NCI-H748 treated with DMSO at 0.1 percent for 48 hours (cell line): ENCODE measurements at places on chromosomes 2 and 18.

DNA sequence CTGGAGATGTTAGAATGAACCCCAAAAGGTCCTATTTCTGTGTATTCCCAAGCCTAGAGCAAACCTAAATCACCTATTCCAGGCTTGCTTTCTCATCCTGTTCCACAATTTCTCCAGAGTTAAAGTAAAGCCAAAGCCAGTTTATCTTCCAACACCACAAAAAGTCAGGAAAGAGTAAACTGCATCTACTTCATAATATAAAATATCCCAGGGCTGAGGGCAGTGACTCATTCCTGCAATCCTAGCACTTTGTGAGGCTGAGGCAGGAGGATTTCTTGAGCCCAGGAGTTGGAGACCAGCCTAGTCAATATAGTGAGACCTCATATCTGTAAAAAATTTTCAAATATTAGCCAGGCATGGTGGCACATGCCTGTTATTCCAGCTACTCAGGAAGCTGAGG, 241.4 kb downstream of the CDH20 start:
- DNase-seq, result no peak

- no peak for DNase-seq
Measured at GRCh38 chr2:25749676-25750075, 76.3 kb upstream of the DTNB start.

DNA sequence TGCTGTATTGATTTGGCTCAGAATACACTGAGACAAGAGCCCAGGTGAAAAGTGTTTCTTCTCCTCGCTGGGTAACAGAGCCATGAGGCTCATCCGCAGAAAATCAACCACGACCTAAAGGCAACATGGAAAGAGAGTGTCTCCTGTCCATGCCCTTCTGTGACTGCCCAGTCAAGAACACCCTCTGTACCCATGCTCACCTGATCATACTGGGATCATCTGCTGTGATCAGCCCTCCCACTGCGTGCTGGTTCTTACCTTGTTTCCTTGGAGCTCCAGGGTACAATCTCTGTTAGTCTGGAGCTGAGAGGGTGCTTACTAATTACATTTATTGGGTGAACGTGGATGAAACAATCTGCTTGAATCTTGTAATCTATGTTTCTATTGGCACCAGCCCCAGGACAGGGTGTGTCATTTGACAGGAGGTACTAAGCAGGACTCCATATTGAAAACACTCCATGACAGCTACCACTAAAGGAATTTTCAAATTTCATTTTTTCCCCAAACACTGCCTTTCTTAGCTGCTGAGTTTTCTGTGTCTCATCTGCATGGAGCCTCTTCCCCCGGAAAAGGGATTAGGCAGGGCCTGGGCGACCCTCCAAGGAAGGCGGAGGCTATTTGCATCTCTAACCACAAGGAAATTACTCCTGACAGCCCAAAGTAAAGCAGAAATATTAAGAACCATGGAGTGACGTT, 39.7 kb upstream of the GRP start:
- no peak for DNase-seq

DNA sequence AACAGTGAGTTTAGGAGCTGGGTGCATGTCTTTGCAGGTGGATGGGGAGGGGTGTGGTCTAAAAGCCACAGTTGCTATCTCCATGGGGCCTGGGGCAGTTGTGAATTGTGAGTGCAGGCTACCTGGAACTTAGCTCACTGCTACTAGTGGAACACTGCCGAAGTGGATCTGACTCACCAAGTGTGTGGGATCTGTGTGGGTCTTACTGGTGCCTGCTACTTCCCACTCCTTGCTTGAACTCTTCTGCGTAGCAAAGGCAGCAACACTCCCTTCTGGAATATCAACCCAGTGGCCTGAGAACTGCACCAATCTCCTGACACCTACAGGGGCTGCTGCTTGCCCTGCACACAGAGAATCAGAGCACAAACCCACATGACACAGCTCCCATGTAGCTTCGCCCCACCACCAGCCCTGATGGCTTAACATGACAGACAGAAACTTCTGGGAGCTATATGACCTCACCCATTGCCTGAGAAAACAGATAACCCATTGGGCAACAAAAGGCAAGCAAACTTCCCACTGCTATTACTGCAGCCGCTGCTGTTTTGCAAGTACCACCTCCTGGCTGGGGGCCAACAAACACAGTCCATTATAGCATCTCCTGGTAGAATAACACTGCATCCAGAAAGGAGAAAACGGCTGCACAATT, 455.1 kb upstream of the DDX18 start:
- DNase-seq, result peak; percentile 42

- DNase-seq, result no peak
Measured at GRCh38 chr2:229370509-229370908, 99.4 kb upstream of the PID1 start.

GRCh38 chr2:219254590-219255201, 978 bp upstream of the TUBA4A start:
- no peak for DNase-seq

GRCh38 chr2:130300258-130300969, 42.3 kb upstream of the IMP4 start:
- no peak for DNase-seq

- no peak for DNase-seq
Measured at GRCh38 chr2:26891-27290, 19.4 kb downstream of the FAM110C start.

- no peak for DNase-seq
Measured at GRCh38 chr18:70578480-70578879, 289.6 kb downstream of the SOCS6 start.

- DNase-seq, result no peak
Measured at GRCh38 chr2:170162271-170162632, 15.7 kb upstream of the MYO3B start.

DNA sequence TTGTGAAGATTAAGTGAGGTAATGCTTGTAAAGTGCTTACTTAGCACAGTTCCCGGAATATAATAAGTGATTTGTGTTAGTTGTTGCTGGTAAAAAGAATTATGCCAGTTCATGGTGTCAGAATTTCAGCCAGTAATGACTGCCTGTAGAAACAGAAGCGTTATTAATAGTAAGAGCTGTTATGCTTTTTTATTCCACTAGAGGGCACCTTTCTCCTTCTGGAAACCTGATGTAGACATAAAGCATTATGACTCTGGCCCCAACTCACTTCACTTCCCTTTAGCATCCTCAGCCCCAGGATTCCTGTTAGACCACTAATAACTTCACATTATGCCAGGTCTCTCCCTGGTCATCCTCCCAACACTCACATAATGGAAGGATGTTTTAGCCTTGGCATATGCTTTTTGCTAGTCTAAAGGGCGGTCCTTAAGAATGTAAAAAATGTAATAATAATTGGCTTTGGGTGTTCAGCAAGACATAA, 34.9 kb downstream of the C18orf54 start:
- DNase-seq, result peak; percentile 71

DNA sequence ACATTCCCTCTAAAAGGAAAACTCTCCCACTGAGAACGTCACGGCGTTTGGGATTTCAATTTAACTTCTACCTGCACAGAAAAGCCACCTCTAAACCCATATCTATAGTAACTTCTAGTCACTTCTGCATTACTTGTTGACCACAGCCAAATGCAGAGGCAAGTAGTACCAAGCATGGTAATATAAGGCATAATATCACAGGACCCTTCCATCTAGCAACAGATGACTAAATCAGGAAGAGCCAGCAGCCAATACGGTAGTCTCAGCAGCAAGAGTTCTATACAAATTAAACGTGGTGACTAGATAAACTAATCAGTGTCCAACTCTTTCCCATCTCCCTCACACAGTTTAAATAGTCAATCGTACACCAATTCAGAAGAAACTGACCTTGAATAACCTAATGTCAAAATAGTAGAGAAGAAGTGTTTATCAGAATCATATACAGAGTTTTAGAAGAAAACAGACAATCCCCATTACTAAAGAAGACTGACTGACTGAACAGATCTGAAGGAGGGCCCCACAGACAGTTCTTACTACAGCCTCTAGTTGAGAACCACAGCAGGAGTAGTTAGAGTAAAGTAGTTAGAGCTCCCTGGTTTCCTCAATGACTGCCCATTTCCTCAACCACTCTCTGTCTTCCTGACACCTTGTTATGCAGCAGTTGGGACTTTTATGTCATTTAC, 30.0 kb downstream of the MEMO1 start:
- no peak for DNase-seq

DNA sequence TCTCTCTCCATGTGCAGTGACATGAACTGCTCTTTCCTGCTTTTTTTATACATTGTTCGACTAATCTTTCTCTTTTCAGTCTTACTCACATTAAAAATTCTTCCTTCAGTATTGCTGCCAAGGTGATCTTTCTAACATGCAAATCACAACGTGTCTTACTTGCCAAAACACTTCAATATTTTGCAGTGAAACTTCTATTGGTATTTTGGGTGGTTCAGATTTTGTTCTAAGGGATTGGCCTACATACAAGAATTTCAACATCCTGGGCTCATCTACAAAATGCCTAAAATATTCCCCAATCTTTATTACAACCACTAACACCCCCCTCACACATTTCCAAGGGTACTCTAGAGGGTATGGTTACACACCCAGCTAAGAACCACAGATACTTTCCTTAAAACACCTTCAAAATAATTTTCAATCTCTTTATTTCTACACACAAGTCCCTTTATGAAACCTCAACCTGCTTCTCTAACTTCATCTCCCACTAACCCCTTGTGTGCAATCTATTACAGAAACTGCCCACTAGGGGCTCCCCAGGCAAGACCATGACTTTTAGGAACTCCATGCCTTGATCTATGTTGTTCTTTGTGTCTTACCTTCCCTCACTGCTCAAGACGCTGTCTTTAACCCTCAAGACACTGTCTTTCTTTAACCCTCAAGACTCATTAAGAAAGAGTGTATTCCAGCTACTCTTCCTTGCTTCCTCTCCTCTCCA, 50.9 kb downstream of the COL3A1 start:
- no peak for DNase-seq

- DNase-seq, result no peak
Measured at GRCh38 chr18:2894131-2894840, 47.5 kb downstream of the EMILIN2 start.

- DNase-seq, result no peak
Measured at GRCh38 chr2:55010915-55011314, 39.3 kb downstream of the RTN4 start.

GRCh38 chr2:45114221-45114955, 105.1 kb upstream of the SIX2 start:
- DNase-seq, result no peak

DNA sequence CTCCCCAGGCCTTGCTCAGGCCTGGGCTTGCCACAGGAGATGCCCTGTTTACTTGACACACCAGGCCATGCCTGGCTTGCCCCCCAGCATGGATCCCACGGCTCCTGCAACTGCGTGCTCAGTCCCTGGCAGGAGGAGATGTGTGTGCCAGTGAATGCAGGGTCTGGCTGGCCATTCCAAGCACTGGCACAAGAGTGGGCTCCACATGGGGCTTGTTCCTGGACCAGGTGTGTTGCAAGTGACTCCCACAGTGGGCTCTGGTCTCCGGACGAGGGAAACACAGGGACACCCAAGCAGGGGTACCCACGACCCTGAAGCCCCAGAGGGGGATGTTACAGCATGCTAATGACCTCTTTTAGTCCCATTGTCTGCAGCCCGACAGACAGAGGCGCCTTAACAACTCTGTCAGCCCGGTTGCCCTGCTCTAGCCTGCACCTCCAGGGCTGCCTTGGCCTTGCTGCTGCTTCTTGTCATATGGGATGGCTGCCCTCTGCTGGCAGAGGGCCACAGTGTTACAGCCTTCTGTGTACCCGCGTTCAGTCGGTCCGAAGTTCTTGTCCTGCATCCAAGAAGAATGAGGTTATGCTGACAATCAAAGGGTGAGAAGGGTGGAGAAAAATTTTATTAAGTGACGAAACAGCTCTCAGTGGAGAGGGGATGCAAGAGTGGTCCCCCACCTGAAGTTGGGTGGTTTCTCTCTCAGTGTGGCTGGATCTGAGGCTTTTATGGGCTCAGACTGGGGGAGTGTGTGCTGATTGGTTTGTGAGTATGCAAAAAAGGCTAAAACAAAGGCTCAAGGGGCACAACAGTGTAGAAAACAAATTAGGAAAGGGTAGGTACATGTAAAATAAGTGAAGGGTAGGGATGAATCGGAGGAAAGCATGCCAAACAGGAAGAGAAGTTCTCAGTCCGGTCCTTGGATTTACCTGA, 180.4 kb downstream of the MBD5 start:
- DNase-seq, result no peak

GRCh38 chr18:66511792-66512191, 92.1 kb downstream of the CDH19 start:
- no peak for DNase-seq

- no peak for DNase-seq
Measured at GRCh38 chr2:238790126-238790832, 57.6 kb upstream of the TWIST2 start.

DNA sequence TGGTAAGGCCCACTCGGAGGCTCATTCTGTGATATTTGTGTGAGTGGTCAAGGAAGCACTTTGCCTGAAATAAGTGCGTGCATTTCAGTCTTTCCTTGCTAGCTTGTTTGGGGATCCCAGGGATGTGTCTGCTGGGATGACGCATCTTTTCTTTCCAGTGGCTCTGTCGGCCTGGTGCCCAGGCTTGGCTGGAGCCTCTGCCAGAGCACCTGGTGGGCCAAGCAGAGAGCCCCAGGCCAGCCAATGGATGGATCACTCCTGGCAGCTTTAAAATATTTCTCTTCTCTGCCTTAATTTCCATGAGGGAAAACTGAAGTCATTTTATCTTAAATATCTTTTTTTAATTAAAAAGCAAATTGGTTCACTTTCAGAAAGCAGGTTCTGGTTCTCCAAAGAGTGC, 501.8 kb upstream of the HS6ST1 start:
- DNase-seq, result no peak

GRCh38 chr18:66873899-66874298, 270.0 kb upstream of the CDH19 start:
- DNase-seq, result peak; percentile 23

GRCh38 chr2:78585871-78586270, 439.6 kb upstream of the REG3G start:
- no peak for DNase-seq

DNA sequence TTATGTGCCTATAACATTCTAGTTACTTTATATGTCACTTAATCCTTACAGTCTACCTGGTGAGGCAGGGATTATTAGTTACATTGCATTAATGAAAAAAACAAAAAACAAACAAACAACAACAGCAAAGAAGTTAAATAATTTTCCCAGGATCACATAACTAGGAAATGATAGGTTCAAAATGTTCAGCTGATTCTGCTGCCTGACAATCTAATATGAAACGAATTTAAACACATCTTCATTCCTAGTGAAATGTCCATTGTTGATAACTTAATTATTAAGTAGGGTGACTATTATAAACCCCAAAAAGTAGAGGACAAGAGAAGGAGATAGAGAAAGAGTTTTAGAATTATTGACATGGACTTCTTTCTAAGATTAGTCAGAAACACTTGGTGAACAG, 22.6 kb downstream of the HOXD1 start:
- no peak for DNase-seq

- DNase-seq, result no peak
Measured at GRCh38 chr2:1757567-1757966, 13.3 kb upstream of the PXDN start.

DNA sequence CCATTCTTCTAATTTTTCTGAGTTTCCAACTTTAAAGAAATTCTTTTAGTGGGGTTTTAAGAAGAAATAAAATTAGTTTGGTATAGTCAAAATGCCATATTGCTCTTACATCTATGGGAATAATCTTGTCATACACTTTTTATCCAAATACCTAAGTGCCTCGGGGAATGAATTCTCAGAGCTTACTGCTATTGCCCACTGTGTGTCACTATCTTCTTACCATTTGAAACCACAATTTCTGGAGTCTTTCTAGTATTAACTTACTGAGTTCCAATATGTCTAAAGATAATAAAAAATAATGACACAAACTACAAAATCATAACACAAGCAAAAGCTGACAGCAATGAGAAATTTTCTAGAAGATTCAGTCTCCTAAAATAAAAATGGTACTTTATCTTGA, 23.7 kb upstream of the DNAH6 start:
- DNase-seq, result no peak
